ENCODE measurements at places on chromosomes 4 and X.

DNA sequence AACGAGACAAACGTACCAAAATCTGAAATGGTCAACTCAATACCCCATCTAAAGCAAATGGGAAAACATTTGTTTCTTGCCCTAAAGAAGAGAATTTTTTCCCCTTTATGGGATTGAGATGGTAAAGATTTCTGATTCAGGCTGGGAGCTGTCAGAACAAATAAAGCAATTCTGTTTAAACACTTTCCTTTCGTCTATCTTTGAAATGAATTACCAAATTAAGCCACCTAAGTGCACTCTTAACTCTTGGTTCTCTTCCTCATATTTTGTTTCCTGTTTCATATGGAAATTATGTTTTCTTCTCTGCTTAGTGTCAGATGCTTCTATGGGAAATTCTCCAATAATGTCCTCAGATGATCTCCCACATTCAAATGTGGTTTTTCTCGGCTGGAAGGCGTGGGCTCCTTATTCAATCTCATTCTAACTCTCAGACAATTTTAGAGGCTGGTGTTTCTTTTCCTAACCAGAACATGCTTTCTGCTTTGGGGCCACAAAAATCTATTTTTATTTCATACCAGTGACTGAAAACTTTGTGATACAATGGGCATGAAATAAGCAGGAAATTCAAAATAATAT is 50.3 kb upstream of the HPF1 start:
- no peak for DNase-seq

GRCh38 chr4:134668237-134668636 is 466.6 kb upstream of the PABPC4L start:
- DNase-seq, result no peak

- DNase-seq, result no peak
Observed at GRCh38 chr4:99610605-99611175, 36.1 kb downstream of the MTTP start.

DNA sequence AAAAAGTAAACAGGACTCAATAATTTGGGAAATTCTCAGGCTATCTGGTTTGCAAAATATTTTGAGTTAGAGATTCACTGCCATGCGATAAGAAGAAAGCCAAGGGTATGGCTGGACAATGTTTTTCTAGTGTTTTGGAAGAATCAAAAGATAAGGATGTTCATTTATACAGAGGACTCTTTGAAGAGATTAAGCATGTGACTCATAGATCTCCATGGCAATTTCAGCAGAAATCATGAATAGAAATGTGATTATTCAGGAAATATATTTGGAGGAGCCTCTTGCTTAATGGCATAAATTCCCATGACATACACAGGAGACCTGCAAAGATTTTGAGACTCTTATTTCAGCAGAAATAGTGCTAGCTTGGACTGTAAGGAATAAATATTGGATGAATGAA is 16.7 kb upstream of the FRAS1 start:
- no peak for DNase-seq

DNA sequence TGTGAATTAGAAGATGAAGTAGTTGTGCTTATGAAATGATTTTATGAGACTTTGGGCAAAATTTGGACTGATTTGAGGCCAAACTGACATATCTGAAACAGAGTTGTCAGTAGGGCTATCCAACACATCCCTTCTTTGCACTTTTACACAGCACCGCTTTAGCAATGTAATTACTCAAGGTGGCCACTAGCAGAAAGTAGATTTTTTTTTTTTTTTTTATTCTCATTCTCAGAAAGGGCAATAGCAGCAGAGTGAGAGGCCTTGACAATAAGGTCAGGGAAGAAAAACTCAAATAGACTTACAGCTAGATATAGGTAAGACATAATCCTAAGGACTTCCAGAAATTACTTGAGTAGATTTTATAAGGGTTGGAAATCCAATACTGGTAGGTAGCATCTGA is 414.3 kb downstream of the NAP1L3 start:
- DNase-seq, result no peak

DNA sequence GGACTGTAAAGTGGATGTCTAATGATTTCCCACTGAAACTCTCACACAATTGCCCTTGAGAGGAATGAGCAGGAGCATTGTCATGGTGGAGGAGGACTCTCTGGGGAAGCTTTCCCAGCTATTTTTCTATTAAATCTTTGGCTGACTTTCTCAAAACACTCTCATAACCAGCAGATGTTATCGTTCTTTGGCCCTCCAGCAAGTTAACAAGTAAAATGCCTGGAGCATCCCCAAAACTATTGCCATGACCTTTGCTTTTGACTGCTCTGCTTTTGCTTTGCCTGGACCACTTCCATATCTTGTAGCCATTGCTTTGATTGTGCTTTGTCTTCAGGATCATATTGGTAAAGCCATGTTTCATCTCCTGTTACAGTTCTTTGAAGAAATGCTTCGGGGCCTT is 120.2 kb upstream of the PDE5A start:
- no peak for DNase-seq

DNA sequence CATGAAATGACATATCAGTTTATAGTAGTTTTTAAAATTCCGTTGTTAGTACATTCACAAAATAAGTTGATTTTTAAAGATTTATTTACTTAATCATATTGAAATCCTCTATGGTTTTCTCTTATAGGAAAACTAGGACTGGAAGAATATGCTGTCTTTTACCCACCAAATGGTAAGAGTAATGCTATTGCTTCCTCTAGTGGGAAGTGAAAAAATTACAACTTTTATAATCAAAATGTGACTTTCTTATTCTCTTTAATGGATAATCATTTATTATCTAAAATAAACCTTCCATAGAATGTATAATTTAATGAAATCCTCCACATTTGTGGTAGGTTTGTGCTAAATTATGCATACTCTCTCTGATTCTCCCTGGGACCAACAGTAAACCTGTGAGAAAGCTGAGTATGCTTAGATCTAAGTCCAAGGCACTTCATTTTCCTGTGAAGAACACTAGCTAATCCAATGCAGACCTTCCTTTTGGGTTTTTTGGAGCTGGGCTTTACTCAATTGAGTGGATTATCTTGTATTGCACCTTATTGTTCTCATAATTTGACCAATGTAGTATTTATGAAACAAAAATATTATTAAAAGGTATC is 136.2 kb downstream of the TBC1D19 start:
- no peak for DNase-seq

DNA sequence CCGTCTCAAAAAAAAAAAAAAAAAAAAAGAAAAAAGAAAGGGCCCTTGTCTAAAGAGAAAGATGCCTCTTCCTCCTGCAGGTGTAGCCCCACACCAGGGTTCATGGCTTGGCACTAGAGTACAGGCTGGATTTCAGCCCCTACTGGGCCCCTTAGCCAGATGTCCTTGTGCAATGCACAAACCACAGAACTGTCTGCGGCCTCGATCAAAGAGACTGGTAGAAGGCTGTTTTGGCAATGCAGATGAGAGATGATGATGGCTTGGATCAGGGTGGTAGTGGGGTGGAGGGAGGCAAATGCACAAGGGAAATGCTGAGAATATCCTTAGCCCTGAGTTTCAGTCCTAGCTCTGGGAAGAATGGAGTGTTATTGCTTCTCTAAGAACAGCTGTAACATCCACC is 26.5 kb upstream of the TSR2 start:
- DNase-seq, result no peak

DNA sequence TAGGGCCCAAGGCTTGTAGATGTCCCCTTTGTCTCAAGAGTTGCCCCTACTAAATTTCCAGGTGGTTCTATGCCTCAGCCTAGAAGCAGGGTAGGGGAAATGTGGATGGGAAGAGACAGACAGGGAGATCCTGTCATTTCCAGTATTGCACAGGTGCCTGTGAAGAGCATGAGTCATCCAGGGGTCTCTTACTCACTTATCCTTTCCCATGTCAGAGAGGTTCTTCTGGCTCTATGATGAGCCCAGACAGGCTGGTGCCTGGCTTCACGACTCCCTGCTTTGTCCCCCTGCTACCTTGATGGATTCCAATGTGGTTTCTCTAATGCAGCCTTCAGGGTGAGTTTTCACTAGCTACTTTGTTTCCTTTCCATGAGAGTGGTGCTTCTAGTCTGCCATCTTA is 35.2 kb upstream of the DDX60 start:
- DNase-seq, result no peak

DNA sequence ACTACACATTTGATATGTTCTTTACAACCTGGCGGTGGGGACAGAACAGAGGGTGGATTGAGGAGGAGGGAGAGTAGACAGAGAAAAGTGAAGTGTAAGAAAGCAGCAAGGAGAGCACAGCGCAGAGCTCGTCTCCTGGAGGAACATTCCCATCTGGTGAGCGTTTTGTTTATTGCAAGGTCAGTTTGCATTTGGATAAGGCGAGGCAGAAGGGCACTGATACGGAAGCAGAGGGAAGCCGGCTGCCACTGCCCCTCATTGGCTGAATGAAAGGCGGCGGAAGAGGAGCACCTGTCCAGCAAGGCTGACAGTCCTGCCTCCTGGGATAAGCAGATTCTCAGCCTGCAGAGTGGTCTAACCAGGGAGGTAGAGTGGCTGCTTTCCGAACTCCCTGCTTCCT is 83.2 kb downstream of the GPR143 start:
- no peak for DNase-seq

GRCh38 chr4:147963839-147964238 is 232.0 kb downstream of the ARHGAP10 start:
- DNase-seq, result no peak

GRCh38 chr4:133483600-133484246 is 334.6 kb downstream of the PCDH10 start:
- DNase-seq, result no peak

DNA sequence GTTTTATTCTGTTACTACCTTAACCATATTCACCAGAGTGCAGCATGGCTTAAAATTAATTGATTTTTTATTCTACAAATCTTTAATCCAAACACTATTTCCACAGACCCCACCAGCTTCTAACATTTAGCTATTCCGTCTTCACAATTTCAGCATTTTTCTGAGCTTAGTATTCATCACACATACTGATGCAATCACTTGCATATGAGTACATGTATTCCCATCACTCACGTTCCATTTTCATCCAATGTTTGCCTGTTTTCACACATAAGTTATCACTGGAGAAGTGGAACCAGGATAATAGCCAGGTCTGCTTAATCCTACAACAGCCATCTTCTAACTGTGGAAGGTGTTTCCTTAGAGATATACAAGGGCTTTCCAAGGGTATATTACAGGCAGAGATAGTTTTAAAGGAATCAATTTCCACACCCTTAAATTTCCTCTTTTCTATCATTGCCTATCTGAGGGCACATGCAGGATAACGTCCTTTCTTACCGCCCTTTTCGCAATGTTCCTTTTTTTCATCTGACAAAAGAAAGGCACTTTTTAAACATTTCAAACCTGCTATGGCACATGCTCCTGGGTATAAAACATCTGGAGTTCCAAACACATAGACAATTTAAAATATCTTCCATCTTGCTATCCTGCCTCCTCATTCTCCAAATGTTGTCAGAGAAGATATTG is 115.8 kb downstream of the CORIN start:
- DNase-seq, result no peak

DNA sequence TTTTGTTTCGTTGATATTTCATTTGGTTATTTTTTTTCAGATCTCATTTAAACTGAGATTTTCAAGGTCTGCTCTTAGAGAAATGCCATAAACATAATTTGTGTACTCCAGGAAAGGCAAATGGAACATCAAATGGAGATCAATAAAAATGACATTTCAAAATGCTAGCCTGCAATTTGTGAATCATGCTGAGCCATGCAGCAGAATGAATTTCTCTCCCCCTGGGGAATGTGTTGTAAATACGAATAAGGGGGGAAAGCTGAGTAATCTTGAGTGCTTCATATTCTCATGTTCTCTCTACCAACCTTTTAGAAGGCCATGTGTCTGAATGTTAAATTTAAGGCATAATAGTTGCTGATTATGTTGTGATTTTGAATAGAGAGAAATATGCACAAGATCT is 7.8 kb downstream of the ZCCHC4 start:
- no peak for DNase-seq

DNA sequence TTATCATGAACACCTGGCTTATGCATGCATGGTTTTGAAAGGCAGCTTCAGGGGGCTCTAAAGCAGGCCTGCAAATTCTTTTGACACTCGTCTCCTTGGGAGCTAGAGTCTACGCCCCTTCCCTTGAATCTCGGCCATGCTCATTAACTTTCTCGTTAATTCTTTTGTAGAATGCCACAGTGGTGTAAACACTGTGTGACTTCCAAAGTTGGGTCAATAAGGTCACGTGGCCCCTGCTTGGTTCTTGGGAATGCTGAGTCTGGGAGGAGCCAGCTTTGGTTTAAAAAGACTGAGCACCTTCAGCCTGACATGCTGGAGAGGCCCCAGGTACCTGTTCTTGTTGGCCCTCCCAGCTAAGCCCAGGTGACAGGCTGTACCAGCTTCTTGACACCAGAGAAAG is 228.4 kb downstream of the DHRSX start:
- DNase-seq, result no peak

GRCh38 chr4:150939530-150939929 is 75.6 kb downstream of the LRBA start:
- DNase-seq, result no peak

DNA sequence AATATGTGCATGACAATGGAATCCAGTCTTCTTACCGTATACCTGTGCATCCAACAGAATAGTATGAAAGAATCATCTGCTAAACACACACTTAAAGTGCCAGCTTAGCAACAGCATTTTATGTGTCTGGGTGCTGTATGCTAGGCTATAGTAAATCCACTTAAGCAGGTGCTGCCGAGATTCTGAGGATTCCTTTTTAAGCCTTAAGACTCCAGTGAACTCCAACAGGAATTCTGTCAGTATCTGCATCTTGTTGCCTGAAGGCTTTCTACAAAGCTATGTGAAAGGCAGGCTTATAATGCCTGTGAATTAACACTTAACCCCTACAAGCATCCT is 1076.4 kb upstream of the PABPC4L start:
- DNase-seq, result no peak

- DNase-seq, result peak; percentile 48
Observed at GRCh38 chrX:110407910-110408545, 49.4 kb downstream of the RTL9 start.

- no peak for DNase-seq
Observed at GRCh38 chr4:76821641-76822040, 76.3 kb downstream of the SOWAHB start.

- DNase-seq, result no peak
Observed at GRCh38 chrX:84108584-84108983, 79.4 kb downstream of the RPS6KA6 start.

DNA sequence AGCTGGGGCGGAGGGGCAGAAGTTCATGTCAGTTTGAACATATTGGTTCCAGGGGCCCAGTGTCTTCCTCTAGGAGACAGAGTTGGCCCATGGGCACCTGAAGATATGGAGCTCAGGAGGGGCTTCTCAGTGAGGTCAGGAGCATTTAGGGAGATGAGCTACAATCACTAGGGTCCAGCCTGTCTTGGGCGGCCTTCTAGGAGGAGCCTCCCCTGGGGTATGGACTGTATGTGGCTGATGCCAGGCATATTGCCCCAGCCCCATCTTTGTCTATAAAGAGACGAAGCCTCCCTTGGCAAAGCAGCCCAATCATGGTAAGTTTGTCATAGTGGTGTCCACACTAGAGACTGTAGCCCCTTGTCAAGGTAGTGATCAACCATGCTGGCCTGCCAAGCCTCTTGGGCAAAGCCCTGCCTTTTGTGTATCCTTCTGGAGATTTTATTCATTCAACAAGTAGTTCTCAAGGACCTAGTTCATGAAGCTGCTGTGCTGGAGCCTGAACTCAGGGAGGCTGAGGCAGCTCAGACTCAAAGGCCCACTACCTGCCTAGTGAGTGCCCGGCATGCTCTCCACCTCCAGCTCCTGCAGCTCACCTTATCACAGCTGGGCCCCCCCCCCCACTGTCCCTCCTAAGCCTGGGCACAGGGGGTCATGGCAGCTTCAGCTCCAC is 5.4 kb upstream of the CNGA2 start:
- no peak for DNase-seq

GRCh38 chr4:80465238-80465637 is 129.7 kb downstream of the CFAP299 start:
- DNase-seq, result no peak
